ENCODE measurements at places on chromosomes 2 and 18.

DNA sequence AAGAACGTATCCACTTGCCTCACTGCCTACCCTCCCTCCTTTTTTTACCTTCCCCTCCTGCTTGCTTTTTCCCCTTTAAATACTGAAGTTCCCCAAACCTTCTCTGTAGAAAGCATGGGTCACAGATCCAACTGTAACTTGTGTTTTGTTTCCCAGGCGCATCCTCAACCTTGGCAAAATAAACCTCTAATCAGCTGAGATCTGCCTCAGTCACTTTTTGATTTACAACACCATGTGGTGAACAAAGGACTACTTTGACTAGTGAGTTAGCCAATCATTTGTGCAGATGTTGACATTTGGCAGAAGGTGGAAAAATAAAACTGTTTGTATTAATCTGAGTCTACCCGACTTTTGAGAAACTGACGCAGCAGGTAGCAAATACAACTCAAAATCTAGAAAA is 23.3 kb upstream of the MCM6 start:
- DNase-seq, result no peak

GRCh38 chr2:108910011-108910431 is 79.0 kb downstream of the EDAR start:
- no peak for DNase-seq

DNA sequence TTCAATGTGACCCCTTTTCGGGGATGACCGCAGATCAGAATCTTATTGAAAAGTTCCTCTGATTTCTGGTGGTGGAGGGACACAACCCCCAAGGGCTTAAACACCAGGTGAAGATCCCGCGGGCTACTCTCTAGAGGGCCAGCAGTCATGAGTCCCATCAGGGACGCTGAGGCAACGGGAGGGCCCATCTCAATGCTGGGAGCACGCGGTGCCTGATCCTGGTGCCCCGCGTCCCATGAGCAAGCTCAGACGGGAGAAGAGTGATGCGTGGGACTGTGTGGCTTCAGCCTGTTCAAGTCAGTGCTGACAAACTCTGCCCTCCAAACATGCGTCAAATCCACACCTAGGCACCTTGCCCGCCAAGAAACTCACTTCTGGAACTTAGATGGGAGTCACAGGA is 224.9 kb downstream of the TWIST2 start:
- no peak for DNase-seq

DNA sequence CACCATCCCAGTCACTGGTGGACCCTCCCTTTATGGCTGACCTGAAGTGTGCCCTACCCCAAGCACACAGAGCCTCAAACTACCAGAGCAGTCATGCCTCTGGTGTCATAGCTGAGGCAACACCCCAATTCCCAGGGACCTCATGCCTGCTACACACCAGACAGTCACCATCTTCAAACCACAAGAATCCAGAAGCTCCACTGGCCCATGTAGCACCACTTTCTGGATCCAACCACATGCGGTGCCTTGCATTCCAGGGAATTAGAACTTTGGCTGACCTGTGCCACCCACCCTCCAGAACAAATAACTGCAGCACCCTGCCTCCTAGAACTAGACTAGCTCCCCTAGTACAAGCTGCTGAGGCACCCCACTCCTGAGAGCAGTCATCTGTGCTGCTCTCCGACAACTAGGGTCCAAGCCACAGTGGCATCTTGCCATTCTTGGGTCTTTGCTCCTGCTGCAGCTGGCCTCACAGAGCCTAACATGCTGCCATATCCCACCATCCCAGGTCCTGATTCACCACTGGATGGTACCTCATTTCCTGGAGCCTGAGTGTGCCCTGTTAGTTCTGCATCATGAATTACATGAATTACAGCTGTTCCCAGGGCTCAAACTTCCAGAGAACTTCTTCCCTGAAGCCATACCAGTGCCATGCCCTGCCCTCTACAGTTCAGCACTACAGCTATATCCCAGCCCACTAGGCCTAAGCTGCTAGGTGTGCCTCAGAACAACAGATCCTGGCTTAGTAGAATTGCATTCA is 243.8 kb upstream of the CHST9 start:
- no peak for DNase-seq

- DNase-seq, result peak; percentile 16
Observed at GRCh38 chr2:112055730-112056625, 909 bp downstream of the TMEM87B start.
